Activated CD4-positive, CD25-positive, alpha-beta regulatory T cell treated with anti-CD3 and anti-CD28 coated beads, Interleukin-2, amount 50 U/mL, for 72 hours (primary cell): ENCODE measurements at places on chromosomes 2 and 18.

DNA sequence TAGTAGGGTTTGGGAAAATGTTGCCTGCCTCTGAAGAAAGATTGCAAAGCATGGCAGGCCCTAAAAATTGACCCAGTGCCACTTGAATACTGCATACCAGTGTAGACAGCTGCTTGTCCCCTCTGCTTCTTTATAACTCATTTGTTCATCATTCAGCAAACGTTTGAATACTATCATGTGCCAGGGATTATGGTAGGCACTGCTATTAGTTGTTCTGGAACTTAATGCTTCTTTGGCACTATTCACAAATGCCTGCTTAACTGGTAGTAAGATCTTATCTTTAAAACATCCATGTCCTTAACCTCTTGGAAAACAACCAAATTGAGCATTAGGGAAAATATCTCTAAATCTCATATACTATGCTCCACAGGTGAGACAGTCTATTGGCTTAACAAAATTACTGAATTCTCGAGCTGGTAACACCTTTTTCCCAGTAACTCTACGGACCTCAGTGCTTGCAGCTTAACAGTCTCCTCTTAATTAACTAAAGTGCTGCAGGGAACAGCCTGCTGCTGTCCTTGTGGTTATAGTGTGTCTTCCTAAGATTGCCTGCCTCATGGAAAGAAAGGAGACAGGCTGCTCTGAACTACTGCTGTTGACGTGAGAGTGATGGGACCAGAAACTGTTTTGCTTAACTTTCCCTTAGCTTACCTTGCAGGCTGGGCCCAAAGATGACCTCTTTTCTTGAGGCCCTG, 93.2 kb downstream of the MIB1 start:
- DNase-seq = no peak

DNA sequence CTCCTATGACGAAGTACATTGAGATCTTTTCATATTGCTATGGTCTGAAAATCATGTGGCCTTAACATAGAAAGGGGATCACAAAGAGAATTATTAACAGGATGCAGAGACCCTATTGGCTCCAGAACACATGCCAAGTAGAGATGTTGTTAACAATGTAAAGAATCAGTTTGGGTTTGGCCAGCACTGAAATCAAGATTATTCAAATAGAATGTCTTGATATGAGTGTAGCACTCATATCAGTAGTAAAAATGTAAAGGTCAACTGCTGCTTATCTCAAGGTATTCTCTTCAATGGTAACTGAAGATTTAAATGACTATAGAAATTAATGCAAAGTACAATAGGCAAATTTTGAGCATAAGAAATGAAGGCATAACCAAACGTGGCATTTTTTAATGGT, 262.8 kb downstream of the PTH2R start:
- DNase-seq = no peak

DNA sequence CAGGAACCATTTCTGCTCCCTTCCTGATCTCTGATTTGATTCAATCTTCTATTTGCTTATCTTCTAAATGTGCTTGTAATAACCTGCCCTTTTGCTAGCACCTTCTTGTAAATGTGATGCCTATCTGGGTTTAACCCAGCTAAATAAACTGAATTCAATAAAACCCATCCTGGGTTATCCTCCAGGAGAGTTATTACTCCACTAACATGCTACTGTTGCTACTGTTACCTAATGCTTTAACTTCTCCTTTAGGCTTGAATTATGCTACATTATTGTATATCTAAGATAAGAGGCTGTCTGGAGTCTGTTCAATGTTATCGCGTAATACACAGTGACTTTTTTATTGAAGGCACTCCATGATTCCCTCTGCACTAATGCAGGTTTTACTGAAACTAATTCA, 206.5 kb upstream of the CTAGE1 start:
- no peak for DNase-seq

DNA sequence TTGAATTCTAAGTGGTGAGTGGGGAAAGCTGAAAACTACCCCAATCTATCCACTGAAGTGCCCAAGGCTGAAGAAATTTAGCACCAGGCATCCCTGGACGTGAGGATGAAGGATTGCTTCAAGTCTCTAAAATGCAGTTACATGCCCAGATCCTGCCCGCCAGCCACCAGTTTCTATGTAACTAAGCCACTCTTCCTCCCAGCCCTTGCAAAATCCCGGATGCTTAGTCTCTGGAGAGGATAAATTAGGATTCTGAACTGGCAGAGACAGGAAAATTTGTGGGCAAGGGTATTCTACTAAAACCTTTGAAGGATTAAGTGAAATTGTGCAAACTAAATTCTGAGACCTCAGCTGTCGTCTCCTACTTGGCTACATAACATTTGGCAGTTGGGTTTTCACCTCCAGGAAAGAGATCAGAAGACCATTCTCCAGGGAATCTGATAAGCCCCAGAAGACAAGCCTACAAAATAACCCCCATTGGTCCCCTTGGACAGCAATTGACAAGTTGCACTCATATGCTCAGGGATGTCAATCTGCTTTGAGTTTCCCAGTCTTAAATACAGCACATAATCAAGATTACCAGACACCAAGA, 93.9 kb upstream of the CD226 start:
- DNase-seq = no peak

- DNase-seq = no peak
Measured at GRCh38 chr18:63257453-63257852, 62.1 kb downstream of the BCL2 start.

DNA sequence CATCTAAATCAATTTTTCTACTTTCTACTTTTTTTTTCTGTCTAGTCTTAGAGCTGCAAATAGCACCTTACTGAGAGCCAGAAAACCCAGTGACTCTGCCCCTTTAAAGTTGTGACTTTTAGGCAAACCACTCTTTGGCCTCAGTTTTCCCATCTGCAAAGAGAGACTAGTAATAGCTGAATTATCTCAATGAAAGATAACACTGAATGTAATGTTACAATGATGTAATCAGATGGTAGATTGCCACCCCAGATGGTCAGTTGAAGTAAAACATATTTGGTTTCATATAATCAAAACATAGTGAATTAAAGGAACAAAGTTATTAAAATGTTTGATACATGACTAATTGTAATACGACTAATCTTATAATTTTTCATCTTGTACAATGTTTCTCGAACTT, 5.0 kb upstream of the APCDD1 start:
- DNase-seq = no peak
